NCI-H1436 treated with DMSO at 0.1 percent for 48 hours (cell line): ENCODE measurements at places on chromosomes 13 and 19.

GRCh38 chr19:39401549-39402345, 4.9 kb upstream of the ZFP36 start:
- no peak for DNase-seq

DNA sequence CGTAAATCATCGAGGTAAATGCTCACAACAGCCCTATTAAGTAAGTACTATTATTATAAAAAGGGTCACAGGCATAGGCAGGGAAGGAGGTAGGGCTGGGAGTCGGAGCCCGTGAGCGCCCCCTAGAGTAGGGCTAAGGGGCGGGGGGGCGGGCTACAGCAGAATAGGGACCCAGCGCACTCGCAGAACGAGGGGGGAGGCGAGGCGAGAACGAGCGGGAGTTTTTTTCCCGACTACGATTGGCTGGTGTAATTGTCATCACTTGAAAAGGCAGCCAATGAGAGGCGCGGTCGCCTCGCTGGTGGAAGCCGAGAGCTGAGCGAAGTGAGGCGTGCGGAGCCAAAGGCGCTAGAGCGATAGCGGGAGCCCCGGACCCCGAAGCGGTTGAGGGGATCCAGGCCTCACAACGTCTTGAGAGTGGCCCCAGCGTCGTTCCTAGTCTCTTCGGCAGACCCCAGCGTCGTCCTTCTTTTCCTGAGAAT, 24.2 kb downstream of the KEAP1 start:
- no peak for DNase-seq

DNA sequence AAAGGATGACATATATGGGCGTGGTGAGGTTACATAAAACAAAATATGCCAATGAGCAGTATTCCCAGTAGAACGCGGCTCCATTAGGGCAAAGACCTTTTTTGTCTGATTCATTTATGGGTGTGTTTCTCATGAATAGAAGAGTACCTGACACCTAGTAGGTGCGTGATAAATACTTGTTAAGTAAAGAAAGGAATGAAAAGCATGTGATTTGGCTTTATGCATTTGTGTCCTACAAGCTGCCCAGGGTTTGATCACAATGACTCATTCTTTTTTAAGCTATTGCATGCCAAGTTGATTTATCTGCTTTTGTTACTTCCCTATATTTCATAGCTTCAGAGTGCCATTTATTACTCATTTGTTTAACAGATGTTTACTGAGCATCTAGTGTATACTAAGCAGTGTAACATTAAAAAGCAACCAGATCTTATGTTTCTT, 19.1 kb upstream of the KCTD4 start:
- no peak for DNase-seq

GRCh38 chr13:112971288-112971643, 2.3 kb downstream of the MCF2L start:
- no peak for DNase-seq

DNA sequence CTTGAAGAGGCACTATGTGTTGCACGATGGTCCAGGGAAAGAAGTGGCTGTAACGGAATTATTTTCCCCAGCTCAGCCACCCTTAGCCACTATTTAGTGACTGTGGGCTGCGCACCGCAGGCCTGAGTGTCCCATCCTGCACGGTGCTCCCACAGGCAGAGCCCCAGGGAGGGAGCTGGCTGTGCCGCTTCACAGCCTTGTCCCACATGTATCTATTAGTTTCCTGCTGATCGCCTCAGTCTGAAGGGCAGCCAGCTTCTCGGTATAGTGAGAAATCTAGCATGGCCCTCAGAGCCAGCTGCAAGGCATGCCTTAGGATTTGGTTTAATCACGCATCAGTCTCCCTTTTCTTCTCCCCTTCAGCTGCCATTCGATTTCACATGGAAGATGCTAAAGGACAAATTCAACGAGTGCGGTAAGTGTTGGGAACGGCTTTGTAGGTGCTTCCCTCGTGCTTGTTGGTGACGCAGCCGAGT, 15.7 kb downstream of the PRAM1 start:
- no peak for DNase-seq

DNA sequence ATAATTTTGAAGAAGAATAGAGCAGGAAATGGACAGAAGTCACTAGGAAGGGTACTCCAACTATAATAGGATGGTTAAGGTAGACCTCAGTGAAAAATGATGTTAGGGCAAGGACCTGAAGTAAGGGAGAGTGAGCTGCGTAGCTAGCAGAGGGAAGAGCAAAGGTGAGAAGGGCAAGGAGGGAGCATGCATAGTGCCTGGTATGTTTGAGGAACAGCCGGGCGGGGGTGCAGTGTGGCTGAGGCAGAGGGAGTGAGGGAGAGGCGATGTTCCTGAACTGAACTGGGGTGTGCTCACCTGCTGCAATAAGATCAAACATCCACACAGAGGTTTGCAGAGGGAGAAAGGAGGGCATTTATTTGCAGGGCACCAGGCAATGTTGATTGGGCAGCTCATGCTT, 110.4 kb downstream of the DNAJC15 start:
- no peak for DNase-seq

GRCh38 chr13:66659701-66660467, 570.3 kb downstream of the PCDH9 start:
- no peak for DNase-seq

GRCh38 chr19:34806976-34807860, 34.2 kb upstream of the ZNF599 start:
- no peak for DNase-seq

GRCh38 chr13:27634231-27634630, 12.5 kb downstream of the POLR1D start:
- no peak for DNase-seq

DNA sequence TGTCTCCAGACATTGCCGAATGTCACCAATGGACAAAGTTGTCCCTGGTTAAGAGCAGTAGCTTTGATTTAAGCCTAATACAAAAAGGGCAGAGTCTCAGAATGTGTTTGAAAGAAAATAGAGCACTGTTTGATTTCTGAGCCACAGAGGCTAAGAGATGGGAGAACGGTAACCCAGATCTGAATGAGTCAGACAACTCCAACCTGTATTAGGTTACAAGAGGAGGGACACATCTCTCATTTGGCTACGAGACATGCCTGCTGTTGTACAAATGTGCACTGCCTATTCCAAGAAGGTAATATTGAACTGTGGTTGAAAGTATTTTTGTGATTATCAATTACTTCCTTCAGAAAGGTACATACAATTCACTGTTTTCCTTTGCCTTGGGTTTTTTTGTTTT, 4.9 kb upstream of the HSPH1 start:
- no peak for DNase-seq

DNA sequence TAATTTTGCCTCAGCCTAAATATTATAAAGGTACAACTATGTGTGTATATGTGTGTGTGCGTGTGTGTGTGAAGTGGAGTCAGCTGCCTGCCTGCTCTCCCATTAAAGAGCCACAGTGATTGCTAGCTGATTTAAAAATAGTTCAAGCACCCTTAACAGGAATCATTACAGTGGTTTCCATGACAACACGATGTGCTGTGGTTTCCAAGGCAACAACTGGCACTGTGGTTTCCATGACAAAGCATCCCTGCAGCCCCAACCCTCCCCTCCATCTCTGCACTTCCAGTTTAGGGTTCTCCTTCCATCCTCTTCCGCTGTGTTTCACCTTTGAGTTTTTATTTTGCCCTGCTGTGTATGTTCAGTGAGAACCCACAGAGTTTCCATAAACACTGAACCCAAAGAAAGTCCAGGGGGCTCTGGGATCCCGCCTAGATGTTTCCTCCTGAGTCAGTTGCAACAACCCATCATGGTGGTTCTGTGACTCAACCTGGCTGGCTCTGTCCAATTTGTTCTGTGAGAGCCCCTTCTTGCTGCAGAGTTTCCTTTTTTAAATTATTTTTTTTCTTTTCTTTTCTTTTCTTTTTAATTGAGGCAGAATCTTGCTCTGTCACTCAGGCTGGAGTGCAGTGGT, 7.1 kb upstream of the PNMA8A start:
- DNase-seq = peak; percentile 34

DNA sequence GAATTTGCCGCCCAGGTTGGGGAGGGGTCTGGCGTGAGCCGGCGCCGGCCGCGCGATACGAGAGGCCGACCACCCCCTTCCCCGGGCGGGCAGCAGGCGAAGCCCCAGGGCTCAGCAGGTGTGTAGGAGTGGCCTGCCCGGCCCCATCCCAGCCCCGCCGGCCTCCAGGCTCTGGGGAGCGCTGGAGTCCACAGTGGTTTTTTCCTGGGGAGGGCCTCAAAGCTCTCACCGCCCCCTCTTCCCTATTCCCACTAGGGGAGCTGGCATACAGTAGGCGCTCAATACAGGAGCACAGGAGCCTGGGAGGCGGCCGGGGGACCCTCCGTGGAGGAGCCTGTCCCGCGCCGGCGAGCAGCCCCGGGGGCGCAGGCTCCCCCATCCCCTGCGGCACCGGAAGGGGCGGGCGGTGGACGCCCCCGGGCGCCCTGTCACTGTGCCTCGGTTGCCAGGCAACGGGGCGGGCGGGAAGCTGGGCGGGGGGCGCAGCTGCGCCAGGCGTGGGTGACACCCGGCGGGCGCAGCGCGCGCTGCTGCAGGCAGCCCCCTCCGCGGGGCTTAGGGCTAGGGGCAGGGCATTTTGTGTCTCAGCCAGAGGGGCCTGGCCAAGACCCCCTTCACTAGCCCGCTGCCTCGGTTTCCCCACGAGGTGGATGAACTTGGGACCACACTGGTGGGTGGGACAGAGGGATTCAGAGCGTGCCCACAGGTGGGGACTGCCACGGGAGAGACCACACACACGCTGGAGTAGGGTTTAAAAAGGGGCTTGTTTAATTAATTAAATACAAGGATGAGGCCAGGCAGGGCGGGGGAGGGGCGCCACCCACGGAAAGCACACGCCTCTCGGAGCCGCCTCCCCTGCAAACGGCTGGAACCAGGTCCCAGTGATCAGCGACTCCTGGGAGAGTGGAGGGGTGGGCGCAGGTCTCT, 3.6 kb upstream of the REXO1 start:
- DNase-seq = no peak

DNA sequence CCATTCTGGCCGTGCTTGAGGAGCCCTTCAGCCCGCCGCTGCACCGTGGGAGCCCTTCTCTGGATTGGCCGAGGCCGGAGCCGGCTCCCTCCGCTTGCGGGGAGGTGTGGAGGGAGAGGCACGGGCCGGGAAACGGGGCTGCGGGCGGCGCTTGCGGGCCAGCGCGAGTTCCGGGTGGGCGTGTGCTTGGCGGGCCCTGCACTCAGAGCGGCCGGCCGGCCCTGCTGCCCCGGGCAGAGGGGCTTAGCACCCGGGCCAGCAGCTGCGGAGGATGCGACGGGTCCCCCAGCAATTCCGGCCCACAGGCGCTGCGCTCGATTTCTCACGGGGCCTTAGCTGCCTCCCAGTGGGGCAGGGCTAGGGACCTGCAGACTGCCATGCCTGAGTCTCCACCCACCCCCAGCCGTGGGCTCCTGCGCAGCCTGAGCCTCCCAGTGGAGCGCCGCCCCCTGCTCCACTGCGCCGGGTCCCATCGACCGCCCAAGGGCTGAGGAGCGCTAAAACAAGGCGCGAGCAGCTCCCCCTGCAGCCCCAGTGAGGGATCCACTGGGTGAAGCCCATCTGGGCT, 76.5 kb downstream of the PCDH20 start:
- no peak for DNase-seq

DNA sequence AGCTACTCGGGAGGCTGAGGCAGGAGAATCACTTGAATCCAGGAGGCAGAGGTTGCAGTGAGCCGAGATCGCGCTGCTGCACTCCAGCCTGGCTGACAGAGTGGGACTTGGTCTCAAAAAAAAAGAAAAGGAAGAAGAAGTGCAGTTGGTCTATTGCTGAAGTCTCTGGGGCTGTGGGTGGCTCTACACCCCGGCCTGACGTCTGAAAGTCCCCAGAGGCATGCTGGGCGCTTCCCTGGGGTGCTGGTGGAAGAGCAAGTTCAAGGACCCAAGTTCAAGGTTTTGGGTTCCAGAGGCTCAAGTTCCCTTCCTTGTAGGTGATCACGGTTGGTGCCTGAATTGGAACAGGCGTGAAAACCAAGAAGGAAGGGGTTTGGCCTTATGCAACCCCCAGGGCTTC, 3.8 kb downstream of the HCN2 start:
- no peak for DNase-seq

DNA sequence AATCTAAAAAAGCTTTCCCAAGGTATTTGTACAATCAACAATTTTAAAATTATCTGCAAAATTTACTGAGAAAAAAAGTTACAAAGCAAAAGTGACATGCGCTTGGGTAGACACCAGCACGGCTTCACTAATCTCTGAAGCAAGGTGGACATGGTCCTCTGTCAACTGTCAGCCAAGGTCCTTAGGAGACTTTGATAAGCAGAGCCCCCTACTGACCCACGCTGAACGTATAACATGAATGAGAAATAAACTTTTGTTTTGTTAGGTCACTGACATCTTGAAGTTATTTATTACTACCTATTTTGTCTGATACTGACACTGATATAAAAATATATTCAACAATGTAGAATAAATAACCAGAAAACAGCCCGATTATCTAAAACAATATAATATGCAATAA, 100.7 kb upstream of the OBI1 start:
- no peak for DNase-seq

- DNase-seq = no peak
These were observed 394.3 kb downstream of the PCDH17 start for GRCh38 chr13:58025821-58026220.

DNA sequence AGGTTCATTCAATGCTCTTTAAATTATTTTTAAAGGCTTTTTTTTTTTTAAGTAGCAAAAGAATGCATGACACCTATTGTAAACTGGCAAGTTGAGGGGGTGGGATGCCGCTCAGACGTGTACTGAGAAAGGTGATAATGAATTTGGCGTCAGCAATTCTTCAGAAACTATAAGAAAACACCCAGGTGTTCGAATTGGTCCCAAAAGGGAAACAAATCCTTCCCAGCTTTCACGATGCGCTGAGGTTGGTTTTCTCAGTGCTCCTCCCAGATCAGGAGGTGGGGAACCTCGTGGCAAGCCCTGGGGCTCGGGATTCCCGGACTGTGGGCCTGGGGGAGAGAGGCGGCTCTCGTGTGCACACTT, 543 bp upstream of the FAM124A start:
- no peak for DNase-seq

DNA sequence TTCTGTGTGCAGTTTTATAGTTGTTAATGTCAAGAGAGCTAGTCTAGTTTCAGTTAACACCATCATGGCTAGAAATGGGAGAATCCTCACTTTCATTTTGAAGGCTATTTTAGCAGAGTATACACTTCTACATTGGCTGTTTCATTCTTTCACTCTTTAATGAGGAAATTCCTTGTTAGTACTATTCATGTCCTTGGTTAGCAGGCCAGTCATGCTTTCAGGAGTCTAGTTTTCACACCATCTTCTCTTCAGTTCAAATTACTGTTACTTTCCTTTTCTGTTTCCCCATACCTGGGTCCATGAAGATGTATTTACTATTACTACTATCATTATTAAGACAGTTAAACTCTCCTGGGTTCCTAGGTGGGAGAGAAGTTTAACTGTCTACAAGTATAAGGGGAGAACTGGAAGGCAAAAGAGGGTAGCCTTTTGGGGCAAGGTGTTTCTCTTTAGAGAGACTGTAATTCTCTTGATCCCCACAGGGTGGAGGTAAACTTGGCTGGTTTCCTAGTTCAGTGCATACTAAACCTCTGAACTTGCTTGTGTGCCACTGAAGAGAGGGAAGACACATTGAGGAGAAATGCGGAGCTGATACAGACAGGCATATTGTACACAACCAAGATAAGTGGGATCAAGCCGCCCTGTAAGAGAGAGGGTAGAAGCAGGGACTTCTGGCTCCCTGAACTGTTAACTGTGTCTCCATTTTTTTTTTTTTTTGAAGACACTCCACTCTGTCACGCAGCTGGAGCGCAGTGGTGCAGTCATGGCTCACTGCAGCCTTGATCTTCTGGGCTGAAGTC, 41.3 kb upstream of the IGFL4 start:
- DNase-seq = no peak
